ENCODE measurements at places on chromosomes 2 and 18.

GRCh38 chr2:178197791-178198190 is 3.5 kb downstream of the OSBPL6 start:
- no peak for DNase-seq

DNA sequence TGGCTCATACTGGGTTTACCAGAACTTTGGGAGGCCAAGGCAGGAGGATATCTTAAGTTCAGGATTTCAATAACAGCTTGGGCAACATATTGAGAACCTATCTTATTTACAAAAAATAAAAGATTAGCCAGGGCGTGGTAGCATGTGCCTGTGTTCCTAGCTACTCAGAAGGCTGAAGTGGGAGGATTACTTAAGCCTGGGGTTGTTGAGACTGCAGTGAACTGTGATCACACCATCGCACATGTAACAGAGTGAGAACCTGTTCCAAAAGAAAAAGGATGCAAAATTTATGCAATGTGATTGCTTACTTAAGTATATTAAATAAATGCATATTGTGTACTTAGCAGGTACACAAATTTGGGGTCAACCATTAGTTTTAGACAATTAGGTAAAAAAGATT is 768.9 kb upstream of the CDH7 start:
- DNase-seq: no peak

DNA sequence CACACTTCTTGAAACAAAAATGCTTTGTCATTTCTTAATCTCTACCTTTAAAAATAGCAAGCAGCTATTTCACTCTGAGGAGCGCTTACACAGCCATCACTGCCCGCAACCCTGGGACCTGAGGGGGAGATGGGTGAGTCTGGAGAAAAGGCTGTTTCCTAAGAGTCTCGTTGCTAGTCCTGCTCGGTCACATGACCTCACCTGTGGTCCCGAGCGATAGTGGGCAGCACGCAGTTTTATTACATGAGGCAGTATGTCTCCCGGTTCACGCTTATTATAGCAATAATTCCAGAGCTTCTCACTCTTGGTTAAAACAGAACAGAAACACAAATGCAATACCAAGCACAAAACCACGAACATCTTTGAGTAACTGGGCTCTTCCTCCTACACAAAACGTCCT is 105.3 kb downstream of the ZNF516 start:
- DNase-seq: no peak

GRCh38 chr2:158882297-158882696 is 86.1 kb upstream of the TANC1 start:
- no peak for DNase-seq

DNA sequence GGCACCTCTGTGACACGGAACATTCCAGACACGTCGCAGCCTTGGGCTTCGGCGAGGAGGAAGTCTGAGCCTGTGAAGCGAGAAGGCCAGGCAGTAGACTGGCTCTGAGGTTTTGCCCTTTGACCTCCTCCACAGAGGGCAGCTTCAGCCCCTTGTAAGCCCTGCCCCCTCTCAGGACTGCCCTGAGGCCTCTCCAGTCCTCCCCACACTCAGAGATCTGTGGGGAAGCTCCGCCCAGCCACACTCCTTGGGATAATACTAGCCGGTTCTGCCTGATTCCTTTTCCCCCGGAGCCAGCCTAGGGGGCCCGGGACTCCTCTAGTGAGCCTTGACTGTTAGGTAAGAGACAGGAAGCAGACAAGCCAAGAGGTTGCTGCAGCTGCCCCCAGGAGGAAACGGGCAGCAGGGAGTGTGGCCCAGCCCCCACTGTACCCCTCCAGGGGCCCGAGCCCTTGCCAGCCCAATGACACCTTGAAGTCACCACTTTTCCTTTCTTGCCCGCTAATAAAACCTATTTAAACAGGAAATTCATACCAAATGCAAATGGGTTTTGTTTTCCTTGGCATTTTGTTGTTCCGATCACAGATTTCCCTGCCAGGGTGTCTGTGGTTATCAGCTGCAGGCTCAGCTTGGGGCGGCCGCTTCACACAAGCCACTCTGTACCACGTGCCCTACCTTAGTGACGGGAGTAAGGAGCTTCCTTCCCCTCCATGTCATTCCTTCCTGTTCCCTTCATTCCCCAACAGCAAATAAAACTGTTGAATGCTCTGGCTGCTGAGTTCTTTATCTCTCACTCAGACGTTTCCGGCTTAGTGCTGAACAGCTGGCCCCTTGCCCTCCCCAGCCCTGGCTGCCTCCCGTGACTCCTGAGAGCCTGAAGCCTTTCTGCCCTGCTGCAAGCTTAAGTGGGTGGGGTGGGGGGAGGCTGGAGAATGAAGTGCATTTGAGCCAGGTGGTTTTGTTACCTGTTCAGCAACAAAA is 124.7 kb downstream of the CABLES1 start:
- no peak for DNase-seq

- DNase-seq: no peak
These were observed 86.7 kb upstream of the NCKAP5 start for GRCh38 chr2:133654949-133655348.

GRCh38 chr2:52659546-52659945 is 1108.1 kb upstream of the CHAC2 start:
- no peak for DNase-seq

GRCh38 chr2:233474308-233475160 is 92.0 kb downstream of the USP40 start:
- no peak for DNase-seq

DNA sequence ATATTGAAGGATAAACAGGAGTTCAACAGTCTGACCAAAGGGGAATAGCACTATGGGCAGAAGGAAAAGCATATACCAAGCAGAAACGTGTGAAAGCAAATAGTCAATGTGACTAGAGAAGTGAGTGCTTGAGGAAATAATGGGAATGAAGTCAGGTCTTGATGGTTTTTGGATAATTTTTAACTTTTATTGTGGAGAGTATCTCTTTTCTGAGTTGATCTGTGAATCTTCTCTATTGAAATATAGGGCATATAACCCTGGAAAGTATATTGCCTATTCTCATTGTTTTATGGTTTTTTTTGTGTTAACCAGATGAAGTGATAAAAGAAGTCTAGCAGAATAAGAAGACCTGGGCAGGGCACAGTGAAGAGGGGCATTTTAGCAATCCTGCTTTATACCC is 16.4 kb upstream of the FABP1 start:
- no peak for DNase-seq

GRCh38 chr18:51120809-51121596 is 76.5 kb downstream of the MEX3C start:
- DNase-seq: no peak

DNA sequence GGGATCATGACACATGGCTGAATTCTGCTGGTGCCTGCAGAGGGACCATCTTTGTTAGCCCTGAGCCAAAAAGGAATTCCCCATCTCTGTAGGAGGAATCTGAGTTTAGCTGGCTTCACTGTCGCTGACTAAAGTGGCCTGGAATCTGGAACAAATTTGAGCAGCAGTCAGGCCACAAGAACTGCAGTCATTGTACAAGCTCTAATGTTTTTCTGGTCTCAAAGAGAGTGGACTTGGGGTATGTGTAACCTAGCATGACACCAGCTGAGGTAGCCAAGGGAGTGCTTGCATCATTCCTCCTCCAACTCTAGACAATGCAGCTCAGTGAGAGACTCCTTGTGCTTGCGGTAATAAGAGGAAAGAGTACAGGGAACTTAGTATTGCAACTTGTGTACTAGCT is 539.1 kb upstream of the LRRTM4 start:
- DNase-seq: no peak

GRCh38 chr2:176446718-176447414 is 177.6 kb downstream of the MTX2 start:
- no peak for DNase-seq

- no peak for DNase-seq
These were observed 7.8 kb downstream of the CCDC85A start for GRCh38 chr2:56191617-56192016.

Data from activated CD8-positive, alpha-beta memory T cell treated with anti-CD3 and anti-CD28 coated beads, Interleukin-2, amount 50 U/mL, for 4 hours (primary cell).